ENCODE measurements at places on chromosomes 6 and 20. TPM values are rescaled to one million over a fixed set of nuclear protein-coding genes. Genes with fewer than 3 reads are reported as not detected.

C4A gene
- total RNA-seq = 0.27 TPM

PCSK2 gene
- 0.06 TPM for total RNA-seq

LY6G6F gene
- total RNA-seq = not detected

HSPA1L gene
- total RNA-seq = 0.80 TPM

PSORS1C1 gene
- 1.5 TPM for total RNA-seq

FAM209A gene
- not detected for total RNA-seq

GLP1R gene
- not detected for total RNA-seq

SLC22A16 gene
- not detected for total RNA-seq

PLG gene
- not detected for total RNA-seq

TINAG gene
- total RNA-seq = not detected

SEL1L2 gene
- total RNA-seq = not detected

GRCh38 chr6:98838032-98838431 lies 3.7 kb downstream of the POU3F2 start:
- no peak for DNase-seq

DNA sequence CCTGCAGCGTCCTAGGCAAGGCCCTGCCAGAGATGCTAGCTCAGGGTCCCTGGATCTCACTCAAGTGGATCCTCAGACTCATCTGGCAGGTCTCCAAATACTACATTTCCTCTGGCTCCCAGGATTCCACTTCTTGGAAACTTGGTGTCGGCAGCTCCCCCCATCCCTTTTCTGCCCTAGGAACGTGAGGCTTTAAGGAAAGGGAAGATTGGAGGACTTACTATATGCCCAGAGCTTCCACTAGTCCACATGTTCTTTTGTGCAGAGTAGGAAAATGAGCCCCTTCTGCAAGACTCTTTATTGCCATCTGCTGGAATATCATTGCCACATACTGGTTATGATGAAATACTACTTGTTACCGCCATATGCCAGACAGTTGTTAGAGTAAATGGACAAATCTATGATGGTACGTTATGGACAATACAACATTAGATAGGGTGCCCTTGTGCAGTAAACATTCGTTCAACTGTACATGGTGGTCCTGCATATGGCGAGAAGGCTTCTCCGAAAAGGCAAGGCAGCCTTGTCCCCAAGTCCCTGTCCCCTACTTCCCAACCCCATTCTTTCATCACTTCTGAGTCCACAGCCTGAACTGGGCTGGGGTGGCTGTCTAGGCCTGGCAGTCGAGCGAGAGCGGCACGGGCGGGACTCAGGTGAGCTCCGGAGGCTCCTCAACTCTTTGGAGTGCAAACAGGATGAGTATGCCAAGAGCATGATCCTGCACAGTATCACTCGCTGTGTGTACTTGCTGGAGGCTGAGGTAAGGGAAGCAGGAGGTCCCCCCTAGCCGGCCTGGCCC lies 780 bp downstream of the ARMC12 start:
- peak; percentile 57 for DNase-seq

DNA sequence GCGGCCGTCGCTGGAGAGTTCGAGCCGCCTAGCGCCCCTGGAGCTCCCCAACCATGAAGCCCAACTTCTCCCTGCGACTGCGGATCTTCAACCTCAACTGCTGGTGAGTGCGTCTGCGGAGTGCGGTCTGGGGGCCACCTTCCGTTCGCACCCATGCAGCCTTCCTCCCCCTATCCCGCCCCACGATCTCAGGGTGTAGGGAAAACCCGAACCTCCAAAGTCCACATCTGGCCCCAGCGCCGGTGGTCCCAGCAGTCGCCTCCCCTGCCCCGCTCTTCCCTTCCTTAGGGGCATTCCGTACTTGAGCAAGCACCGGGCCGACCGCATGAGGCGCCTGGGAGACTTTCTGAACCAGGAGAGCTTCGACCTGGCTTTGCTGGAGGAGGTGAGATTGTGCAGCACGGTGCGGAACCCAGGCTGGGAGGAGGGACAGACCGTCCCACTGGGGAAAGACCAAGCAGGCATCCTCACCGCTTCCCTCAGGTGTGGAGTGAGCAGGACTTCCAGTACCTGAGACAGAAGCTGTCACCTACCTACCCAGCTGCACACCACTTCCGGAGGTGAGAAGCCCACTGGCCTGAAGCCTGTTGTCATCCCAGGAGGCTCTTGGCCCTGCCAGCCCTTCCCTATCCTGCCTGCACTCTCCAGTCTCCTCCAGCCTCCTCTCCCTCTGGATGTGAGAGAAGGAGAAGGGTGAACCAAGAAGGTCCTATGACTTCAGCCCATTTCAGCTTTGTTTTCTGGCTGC lies 719 bp downstream of the SMPD2 start:
- peak; percentile 60 for DNase-seq

- no peak for DNase-seq
These were observed 971.8 kb upstream of the DEFB115 start for GRCh38 chr20:30285677-30286076.

- DNase-seq = peak; percentile 27
These were observed 52.1 kb upstream of the BEND6 start for GRCh38 chr6:56902641-56903464.

- no peak for DNase-seq
These were observed 387.8 kb downstream of the CD83 start for GRCh38 chr6:14505401-14505800.

DNA sequence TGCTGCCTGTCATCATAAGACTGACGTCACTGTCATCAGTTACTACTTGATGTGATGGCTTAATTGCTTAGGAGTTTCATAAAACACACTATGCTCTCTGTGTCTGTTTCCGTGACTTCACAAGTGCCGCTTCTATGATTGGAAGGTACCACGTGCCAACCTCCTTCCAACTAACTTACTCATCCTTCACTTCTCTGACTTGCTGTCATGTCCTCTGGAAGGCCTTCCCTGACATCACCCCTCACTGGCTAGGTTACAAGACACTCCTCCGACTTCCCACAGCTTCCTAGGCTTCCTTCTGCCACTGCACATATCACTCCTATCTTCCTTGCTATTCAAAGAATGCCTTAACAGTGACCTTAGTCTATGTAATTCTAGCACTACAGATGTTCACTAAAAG lies 20.4 kb downstream of the SERINC3 start:
- DNase-seq = no peak

- DNase-seq = no peak
These were observed 25.8 kb downstream of the NKAIN2 start for GRCh38 chr6:123829302-123829953.

GRCh38 chr20:44089987-44090674 lies 96.9 kb downstream of the JPH2 start:
- peak; percentile 48 for DNase-seq

DNA sequence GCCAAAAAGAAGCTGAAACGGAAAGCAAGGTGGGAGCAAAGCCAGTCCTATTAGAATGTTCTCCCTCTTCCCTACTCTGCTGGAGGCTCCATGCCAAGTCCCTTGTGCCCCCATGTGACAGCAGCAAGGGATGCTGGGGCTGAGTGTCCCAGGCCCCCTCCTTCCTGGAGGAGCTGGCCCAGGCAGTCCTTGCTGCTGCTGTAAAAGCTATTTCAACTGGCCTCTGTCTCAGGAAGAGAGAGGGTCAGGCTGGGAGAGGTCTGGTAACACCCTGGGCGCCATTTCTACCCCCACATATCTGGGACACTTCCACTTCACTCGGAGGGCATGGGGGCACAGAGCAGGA lies 25.0 kb downstream of the TTBK1 start:
- DNase-seq = no peak

GRCh38 chr6:134341999-134342567 lies 24.2 kb upstream of the SGK1 start:
- no peak for DNase-seq

DNA sequence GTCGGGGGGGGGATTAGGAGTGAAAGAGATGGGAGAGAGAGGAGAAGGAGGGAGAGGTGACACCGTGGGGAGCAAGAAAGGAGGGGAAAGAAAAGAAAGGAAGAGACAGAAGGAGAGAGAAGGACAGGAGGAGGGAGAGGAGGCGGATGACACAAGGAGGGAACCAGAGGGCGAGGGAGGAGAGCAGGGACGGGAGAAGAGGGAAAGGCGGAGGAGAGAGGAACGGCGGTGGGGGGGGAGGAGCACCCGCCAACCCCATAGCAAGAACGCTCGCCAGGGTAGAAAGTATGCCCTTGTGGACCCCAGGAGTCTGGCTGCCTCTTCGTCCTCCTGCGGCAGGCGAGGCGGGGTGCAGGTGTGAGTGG lies 4.5 kb upstream of the INSM1 start:
- DNase-seq = peak; percentile 7

GRCh38 chr20:61967300-61967699 lies 98.4 kb downstream of the TAF4 start:
- no peak for DNase-seq

DNA sequence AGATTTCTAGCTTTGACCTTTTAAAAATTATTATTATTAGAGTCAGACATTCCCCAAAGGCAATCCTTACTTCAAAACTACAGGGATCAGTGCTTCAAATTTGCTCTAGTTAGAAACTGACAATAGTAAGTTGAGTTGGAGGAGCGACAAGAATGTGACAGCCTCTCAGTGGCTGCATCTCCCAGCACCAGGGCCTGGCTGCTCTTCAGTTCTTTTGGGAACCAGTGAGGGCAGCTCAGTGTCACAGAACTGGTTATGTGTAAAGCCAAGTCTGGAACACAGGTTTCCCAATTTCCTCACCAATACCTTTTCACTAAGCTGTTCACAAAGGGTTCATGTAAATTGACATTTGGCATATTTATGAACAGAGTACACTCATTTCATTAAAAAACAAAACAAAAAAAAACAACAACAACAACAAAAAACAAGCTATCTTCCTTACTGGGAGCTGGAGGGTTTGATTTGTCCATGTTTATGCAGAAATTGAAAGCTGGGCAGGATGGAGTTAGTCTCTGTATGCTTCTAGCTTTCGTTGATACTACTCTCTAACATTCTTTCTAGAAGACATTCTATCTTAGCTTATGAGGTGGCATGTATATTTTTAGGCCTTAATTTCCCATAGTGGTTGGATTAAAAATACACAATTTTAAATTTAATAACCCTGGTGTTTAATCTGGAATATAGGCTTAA lies 95.0 kb downstream of the SAMD5 start:
- DNase-seq = no peak

DNA sequence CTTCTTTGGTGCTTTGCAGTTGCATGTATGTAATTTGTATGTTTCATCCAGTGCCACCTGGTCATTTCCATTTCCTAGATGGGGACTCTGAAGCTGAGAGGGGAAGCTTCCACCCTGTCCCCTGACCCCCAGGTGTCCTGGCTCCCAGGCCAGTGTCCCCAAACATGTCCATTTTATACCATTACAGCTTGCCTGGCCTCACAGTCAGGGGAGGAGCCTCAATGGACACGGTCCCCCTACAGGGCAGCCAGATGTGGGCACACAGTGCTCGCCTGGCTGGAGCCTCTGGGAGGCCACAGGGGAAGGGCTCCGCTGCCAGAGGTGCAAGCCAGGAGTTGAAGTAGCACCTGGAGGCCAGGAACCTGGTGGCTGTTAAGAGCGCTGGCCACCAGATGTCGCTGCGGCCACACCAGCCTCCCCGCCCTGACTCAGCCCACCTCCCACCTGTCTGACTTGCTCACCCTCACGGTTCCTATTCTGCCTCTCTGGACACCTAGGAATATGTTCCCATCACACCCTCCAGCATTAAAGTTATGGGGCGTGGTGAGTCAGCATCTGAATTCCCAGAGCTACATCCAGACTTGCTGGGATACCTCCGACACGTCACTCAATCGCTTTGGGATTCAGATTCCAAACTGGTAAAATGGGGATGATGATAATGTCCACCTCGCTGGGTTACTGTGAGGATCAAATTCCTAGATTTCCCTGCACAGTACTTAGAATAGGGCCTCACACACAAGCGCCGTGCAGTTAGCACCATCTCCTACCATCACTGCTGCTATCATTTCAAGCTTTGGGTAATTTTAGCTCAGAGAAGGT lies 107.4 kb downstream of the SULF2 start:
- DNase-seq = peak; percentile 71

- no peak for DNase-seq
These were observed 75.9 kb upstream of the PMEPA1 start for GRCh38 chr20:57785720-57786119.

GRCh38 chr6:167049275-167049674 lies 50.1 kb downstream of the CEP43 start:
- DNase-seq = no peak

DNA sequence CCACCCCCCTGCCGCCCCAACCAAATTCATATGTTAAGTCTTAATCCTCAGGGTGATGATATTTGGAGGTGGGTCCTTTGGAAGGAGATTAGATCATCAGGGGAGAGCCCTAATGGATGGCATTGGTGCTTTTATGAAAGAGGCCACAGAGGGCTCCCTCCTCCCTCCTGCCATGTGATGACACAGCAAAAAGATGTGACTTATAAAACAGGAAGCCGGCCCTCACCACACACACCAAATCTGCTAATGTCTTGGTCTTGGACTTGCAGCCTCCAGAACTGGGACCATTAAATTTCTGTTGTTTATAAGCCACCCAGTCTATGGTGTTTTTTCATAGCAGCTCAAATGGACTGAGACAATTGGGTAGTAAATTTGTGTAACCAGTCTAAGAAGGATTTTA lies 176.3 kb downstream of the ADGRG6 start:
- peak; percentile 53 for DNase-seq

- DNase-seq = no peak
These were observed 33.7 kb upstream of the FOXQ1 start for GRCh38 chr6:1278061-1278720.

DNA sequence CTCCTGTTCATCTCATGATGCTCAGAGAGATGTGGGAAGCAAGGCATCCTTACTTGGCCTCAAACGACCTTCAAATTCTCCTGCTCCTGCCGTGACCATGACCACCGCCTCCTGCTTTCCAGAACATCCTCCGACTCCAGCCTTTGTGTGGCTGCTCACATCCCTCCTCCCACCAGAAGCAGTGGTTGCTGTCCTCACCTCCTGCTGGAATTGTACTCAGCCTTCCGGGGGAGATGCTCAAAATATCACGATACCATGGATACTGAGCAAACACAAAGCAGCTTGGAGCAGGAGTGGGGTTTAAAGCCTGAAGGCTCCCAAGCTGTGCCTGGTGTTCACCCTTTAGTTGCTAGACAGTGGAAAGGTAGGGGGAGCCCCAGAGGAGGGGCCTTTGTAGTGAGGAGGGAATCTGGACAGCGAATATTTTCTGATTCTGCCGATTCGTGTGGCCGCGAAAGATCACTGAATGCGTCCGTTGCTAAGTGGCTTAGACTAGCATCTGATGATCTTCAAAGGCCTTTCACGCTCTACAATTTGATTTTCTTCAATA lies 9.3 kb upstream of the DUSP22 start:
- DNase-seq = no peak

DNA sequence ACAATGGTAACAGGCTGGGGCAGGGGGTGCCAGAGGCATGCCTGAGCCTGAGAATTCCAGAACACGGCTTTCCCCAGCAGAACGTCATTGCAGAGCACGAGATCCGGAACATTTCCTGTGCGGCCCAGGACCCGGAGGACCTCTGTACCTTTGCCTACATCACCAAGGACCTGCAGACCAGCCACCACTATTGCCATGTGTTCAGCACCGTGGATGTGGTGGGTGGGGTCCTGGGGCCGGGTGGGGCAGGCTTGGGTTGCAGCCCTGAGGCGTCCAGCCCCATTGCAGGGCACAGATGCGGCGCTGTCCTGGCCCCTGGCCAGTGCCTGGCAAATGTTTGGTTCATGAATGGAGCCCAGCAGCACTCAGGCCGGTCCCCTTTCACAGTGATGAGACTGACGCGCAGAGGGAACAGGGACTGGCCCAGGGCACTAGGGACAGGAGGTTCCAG lies 57.1 kb downstream of the TCP11 start:
- DNase-seq = no peak

- DNase-seq = no peak
These were observed 178.7 kb downstream of the GJA10 start for GRCh38 chr6:90072935-90073464.

Measured in Daoy (cell line).